ENCODE measurements at places on chromosomes 5 and 9. TPM values are rescaled to one million over a fixed set of nuclear protein-coding genes. Genes with fewer than 3 reads are reported as not detected.

DNA sequence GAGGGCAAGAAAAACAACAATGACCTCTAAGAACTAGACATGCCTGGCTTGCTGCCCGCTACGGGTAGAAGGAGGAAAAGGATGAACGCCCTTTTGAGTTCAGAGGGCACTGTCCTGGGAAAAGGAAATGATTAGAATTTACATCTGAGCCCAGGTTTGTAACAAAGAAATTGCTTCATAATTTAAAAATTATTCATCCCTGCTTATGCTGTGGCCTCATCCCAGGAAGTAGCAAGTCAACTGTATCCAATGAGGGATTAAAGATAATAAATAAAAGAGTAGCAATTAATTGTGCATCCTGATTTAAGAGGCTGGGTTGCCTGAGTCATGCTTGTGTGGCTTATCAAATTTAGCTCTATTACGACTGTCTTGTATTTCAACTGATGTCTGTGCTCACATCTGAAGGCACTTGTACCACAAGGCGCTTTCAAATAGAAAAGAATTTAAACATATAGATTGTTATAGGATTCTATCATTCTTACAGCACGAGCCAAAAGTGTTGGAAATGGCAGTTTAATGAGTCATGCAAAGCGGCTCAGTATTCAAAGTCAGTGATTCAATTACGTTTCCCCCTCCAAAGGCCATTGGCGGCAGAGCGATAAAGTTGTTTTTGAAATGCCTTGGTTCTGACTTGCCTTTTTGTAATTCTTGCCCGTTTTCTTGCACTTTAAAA, 40.0 kb upstream of the DMRT1 start:
- DNase-seq: no peak

DNA sequence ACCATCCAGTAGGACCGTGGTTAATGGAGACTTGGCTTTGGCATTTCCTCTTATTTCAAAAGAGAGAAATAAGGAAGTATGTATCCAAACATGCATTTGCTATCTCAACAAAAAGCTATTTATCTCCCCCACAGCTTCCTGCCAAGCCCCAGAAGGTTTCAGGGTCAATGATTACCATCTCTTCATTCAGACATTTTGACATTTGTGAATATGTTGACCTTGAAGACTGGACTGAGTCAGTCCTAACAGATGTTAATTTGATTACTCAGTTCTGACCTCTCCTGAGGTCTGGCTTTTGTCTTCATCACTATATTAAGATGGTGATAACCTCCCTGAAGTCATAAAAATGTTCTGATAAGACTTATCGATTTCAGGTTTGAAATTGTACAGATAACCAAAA, 479.4 kb downstream of the AGTPBP1 start:
- no peak for DNase-seq

The MYMK gene
- not detected for total RNA-seq

DNA sequence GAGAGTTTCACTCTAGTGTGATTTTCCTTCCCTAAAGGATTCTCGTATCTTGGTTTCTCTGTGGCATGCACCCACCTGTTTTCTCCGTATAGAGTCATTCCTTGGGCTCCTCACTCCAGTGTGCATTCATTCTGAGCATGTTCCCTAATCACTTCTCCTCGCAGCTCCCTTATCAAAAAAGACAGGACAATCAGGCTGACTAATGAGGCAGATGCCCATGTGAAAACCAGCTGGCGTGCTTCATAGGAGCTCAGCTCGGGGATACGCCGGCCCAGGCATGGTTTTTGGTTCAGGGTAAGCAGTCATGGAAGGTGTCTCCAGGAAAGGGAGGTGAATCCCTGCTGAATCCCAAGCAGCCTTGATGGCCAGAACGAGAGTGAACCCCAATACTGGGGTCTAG, 41.2 kb upstream of the INSYN2B start:
- no peak for DNase-seq

GRCh38 chr9:17017931-17018491, 116.8 kb upstream of the CNTLN start:
- DNase-seq: no peak

DNA sequence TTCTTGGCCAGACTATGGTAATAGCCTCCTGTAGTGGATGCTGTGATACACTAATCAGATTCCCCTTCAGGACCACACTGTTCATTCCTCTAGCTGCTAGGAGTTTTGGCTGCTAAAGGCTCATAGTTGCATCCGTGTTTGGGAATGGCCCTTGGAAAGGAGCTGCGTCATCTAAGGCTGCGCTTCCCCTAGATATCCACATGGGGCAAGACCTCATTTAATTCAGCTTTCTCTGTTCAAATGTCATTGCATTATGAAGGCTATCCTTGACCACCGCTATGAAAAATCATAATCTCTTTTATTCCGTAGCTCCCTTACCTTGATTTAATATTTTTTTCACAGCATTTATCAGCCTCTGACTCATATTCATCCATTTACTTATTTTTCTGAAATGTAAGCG, 258.3 kb upstream of the NR4A3 start:
- no peak for DNase-seq

The PTTG1 gene
- total RNA-seq: 228 TPM

DNA sequence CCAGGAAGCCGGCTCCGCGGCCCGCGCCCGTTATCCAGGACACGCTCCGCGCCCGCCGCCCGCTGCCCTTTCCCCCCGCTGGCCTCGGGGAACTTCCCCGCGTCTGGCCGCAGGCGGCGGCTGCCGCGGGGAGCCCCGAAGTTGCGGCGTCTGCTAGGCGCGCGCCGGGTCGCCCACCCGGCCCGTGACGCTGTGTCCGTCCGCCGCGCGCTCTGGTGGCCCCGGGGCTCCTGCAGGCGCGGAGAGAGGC, 621 bp upstream of the GCNT4 start:
- no peak for DNase-seq

DNA sequence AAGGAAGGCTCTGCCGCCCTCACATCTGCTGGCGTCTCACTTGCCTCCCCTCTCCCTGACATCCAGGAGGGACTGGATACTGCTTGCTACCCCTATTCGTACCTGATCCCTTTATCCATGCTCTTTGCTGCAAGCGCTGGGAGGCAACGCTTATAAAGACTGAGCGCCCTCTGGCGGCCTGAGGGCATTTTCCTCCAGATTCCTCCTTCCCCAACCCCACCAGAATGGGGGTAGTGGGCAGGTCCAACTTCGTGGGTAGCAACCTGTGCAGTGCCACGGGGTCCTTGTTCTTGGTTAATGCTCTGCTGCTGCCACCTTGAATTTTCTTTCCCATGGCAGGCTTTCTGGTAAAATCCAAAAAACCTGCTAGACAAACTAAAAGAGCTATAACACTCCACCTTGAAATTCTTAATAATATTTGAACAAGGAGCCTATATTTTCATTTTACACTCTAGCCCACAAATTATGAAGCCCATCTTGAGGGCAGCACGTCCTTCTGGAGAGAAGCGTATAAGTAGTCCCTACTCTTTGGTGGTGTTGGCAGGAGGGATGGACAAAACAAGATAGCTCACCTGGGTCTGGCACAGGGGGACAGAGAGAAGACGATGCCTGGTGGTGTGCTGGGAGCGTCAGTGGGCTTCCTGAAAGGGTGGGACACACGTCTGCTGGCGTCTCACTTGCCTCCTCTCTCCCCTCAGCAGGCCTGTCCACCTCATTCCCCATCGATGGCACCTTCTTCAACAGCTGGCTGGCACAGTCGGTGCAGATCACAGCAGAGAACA, 52.5 kb downstream of the JADE2 start:
- DNase-seq: peak; percentile 87

All from activated CD4-positive, alpha-beta memory T cell treated with anti-CD3 and anti-CD28 coated beads for 36 hours (primary cell).